ENCODE measurements at places on chromosomes 2 and 18.

GRCh38 chr2:158204741-158205165, 103.1 kb downstream of the UPP2 start:
- DNase-seq, result no peak

GRCh38 chr2:215737477-215737876, 275.9 kb downstream of the MREG start:
- no peak for DNase-seq

GRCh38 chr18:22676423-22676822, 256.7 kb upstream of the RBBP8 start:
- DNase-seq, result no peak

- no peak for DNase-seq
These were observed 81.5 kb upstream of the ACVR1 start for GRCh38 chr2:157957596-157957995.

DNA sequence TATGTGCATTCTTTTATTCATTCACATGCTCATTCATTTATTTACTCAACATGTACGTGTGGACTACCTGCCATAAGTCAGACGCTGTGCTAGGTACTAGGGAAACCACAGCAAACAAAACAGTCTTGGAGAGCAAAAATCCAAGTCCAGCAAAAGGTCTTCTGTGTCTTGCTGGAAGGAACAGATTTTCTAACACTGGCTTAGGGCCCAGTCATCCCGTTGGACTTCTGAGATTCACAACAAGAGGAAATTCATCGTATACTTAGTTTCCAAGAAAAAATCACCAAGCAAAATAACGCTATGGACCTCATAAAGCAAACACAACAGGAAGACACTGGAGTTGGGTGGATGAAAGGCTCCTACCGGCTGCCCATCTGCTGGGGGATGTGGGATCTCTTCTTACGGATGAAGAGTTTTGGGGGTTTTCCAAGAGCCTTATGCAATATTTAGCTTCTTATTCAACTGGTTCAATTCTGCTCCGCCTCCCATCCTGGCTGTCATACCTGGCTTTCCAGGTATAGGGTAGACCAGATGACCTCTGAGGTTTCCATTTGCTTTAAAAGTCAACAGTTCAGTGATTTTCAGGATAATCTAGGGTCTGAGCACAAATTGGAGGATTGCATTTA, 262.7 kb downstream of the HAUS1 start:
- DNase-seq, result no peak

- DNase-seq, result no peak
These were observed 10.7 kb upstream of the SULT1C4 start for GRCh38 chr2:108367014-108367413.

GRCh38 chr2:165698444-165698884, 95.6 kb downstream of the GALNT3 start:
- no peak for DNase-seq

DNA sequence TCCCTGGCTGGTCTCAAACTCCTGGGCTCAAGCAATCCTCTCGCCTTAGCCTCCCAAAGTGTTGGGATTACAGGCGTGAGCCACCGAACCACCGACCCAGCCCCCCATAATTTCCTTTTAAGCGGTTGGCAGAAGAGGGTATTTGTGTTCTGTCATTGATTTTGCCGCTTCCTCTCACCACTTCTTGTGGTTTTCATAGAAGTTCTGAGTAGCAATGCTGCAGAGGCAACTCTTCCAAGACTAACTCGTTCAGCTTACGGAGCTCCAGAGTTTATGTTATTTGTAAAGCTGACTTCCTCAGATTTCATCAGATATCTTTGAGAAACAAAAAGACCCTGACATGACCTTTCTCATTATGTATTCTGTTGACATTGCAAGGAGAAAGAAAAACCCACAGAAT, 261.4 kb upstream of the KCNJ3 start:
- DNase-seq, result no peak

DNA sequence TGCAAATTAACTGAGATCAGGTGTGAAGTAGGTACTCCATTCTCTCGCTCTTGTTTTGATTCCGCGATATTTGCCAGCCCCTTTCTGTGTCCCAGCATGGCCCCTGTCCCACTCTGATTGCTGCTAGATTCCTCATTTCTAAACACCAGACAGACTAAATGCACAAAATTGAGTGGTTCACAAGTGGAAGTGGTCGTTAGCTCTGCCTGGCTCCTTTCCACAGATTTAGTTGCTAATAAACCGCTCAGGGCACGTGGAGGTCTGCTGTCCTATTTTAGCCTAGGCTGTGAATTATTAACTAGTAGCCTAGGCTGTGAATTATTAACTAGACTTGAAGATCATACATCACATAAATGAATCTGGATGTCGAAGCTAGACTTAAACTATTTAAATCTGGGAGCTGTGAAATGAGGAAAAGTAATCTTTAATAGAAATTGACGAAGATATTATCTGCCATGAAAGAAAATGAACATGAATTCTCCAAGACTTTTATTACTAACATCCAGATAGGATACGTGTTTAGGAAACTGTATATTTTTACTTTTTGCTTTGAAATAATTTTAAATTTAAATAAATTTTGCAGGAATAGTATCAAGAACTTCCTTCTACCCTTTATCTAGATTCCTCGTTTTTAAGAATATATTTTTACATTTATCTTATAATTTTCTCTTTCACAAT, 3.7 kb downstream of the IL1RL2 start:
- DNase-seq, result no peak

DNA sequence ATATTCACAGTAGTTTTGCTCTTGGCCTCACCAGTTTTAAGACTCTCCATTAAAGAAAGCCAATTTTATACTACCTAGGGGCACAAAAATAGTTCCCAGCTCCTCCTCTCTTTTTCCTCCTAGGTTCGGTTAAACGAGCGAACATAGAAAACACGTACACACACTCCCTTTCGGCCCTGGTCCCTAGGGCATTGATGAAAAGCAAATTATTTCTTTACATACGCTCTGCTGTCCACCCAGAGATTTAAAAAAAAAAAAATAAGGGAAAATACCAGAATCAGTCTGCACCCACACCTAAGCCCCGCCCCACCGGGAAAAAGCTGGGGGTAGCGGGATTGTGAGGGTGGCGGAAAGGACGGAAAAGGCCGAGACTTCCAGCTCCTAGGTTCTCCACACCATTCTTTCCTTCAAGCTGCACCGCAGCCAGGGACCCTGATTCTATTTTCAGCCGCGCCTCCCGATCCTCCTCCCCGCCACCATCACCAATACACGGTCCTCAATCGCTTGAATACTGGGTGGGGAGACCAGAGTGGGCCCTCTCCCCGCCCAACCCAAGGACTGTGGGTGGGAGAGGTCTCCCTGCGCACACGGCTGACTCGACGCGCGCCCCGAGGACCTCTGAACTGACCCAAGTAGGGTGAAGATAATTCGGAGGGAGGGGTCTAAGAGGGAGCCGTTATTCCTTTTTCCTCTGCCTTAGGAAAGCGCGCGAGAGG, 769 bp downstream of the ATF2 start:
- DNase-seq, result no peak

DNA sequence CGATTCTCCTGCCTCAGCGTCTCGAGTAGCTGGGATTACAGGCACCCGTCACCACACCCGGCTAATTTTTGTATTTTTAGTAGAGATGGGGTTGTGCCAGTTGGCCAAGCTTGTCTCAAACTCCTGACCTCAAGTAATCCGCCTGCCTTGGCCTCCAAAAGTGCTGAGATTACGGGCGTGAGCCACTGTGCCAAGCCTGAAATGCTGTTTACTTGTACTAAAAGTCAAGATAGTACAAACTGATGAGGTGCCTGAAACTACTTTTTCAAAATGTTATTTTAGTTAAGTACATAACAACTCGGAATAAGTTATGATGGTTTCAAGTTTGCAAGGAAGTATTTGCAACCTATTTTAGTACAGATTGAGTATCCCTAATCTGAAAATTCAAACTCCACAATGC, 85.7 kb downstream of the CEP192 start:
- DNase-seq, result no peak

GRCh38 chr18:67519592-67519991, 3.1 kb upstream of the DSEL start:
- no peak for DNase-seq

DNA sequence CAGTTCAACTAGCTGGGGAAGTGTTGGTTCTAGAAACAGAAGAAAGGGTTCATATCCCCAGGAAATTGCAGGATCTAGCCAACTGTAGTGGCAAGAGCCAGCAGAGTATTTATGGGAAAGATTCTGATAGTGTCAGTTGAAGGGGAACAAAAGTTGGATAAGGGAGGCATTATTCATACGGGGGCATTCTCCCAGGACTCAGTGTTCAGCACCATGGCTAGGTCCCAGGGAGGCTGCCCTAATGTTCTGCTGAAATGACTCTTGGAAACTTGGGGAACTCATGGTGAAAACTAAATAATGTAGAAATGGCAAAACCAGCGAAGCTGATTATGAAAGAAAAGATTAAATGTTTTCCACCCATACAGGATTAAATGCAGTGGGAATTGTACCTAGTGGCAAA, 543.7 kb downstream of the TRIB2 start:
- DNase-seq, result no peak

GRCh38 chr18:8889489-8889888, 184.1 kb downstream of the MTCL1 start:
- DNase-seq, result no peak

DNA sequence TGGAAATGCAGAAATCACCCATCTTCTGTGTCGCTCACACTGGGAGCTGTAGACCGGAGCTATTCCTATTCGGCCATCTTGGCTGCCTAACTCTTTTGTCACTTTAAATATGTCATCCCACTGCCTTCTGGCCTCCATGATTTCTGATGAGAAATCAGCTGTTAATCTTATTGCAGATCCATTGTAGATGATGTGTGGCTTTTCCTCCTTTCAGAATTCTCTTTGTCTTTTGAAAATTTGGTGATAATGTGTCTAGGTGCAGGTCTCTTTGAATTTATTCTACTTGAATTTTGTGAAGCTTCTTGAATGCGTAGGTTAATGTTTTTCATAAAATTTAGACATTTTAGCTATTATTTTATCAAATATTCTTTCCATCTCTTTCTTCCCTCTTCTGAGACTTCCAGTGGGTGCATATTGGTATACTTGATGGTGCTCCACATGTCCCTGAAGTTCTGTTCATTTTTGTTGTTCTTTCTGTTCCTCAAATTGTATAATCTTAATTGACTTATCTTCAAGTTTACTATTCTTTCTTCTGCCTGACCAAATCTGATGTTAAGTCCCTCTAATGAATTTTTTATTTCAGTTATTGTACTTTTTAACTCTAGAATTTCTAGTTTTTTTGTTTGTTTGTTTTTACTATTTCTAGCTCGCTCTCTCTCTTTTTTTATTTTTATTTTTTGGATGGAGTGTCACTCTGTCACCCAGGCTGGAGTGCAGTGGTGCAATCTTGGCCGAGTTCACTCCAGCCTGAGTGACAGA, 90.8 kb upstream of the DLX2 start:
- DNase-seq, result no peak

DNA sequence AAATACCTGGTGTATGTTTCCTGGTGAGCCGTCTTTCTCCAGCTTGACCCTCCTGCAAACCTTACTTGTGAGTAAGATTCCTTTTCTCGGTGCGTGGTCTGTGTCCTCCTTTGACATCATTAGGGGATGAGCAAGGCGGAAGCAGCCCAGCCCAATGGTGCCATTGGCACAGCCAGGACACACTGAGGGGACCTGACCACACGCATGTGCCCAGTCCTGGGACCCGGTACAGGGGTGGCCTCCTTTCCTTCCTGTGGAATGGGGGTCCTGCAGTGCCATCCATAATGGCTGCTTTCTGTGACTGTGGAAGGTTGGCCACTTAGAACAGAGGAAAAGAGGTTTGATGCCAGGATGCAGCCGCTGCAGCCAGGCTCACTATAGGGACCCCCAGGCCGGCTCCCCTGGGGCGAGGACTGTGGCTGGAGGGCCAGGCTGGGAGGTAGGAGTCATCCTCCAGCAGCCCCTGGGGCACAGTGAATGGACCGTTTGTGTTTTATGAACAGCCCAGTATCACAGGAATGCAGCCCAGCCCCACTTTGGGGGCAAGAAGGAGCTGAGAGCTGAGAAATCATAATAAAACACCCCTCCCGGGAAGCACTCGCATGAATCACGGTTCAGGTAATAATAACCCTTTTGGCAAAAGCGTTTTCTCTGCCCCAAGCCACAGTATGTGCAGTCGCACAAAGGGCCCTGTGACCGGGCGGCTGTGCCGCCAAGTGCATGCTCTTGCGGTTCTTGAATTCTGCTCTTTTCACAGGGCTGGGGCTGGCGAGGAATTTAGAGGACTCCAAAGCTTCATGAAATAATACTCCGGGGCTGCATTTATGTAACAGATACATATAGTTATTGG, 73.2 kb downstream of the ASB1 start:
- no peak for DNase-seq

DNA sequence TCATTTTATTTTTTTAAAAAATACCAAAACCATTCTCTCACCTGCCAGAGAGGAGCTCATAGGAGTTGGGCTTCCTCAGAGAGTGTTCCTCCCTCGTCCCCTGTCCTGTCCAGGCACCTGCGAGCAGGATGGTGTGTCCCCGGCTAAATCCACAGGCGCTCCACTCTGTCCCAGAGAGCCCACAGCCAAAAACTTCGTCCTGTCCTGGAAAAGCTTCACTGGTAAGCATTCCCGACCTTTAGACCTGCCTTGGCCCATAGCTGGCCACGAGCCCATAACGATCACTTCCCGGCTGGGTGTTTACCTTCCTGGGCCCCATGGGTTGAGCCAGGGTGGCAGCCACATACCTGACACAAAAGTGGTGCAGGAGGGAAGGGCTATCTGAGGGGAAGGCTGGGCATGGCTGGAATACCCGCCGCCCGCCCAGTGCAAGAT, at the start of gene NGEF:
Gene NGEF (minus strand): TSS at position 230 of the 435 bp plus-strand sequence. CDS start 38,366 bp downstream, outside the sequence.
- no peak for DNase-seq

GRCh38 chr2:70124983-70125480, 37.8 kb downstream of the PCBP1 start:
- DNase-seq, result peak; percentile 45

- no peak for DNase-seq
These were observed 471.7 kb upstream of the CDH7 start for GRCh38 chr18:65278939-65279667.

GRCh38 chr2:146143971-146144370, 1624.1 kb upstream of the ZEB2 start:
- DNase-seq, result no peak

- no peak for DNase-seq
These were observed 44.7 kb downstream of the TRPM8 start for GRCh38 chr2:233961905-233962304.

DNA sequence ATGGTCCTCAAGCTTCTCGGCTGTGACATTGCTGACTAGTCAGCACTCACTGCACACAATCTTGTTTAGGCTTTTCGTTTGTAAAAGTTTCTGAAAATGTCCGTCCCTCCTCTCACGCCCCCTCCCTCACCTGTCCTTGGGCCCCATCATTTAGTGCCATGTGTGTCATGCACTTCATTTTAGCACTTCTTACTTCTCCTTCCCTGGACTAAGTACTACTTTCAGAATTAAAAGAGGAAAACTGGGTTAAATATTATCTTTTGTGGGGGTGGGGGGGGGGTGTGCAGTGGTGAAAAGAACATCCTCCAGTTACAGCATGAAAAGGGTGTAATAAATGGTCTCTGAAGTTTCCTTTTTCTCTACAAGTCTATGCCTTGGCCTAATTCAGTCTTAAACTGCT, 182.0 kb upstream of the SP5 start:
- DNase-seq, result no peak

- DNase-seq, result peak; percentile 25
These were observed 10.2 kb upstream of the THNSL2 start for GRCh38 chr2:88159955-88160415.

Measured in CD8-positive, alpha-beta memory T cell (primary cell).